ENCODE measurements at places on chromosomes 4 and X.

- DNase-seq, result no peak
These were observed 47.2 kb upstream of the TFDP3 start for GRCh38 chrX:133265331-133265730.

DNA sequence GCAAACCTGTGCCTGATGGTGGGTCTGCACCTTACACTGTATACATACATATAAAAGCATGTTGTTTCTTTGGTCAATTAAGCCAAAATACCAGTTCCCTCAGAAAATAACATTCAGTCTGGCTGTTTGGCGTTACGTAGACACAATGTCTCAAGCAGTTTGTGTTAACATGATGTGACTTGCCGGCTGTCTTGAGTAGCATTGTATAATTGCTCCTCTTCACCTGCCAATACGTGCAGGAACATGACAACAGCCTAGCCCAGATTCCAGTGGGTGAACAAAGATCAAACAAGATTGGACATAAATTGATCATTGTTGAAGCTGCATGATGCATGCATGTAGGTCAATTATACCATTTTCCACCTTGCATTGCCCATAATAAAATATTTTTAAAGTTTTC, 102.3 kb downstream of the F11 start:
- no peak for DNase-seq

DNA sequence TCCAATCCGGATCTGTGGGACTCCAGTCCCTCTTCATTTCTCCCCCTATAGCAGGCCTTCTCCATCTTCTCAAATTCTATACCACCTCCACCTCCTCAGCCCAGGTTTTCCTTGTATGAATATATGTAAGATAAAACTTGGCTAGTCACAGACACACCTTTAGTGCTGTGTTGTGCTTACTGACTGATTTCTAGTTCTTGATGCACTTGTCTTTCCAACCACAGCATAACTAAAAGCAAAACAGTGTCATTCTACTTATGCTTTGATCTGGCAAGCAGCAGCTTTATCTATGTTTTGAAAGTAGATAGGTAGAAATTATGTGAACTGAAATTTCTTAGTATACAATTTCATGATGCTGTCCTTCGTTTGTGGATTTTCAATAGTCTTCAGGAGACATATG, 47.5 kb downstream of the CCNI start:
- no peak for DNase-seq

DNA sequence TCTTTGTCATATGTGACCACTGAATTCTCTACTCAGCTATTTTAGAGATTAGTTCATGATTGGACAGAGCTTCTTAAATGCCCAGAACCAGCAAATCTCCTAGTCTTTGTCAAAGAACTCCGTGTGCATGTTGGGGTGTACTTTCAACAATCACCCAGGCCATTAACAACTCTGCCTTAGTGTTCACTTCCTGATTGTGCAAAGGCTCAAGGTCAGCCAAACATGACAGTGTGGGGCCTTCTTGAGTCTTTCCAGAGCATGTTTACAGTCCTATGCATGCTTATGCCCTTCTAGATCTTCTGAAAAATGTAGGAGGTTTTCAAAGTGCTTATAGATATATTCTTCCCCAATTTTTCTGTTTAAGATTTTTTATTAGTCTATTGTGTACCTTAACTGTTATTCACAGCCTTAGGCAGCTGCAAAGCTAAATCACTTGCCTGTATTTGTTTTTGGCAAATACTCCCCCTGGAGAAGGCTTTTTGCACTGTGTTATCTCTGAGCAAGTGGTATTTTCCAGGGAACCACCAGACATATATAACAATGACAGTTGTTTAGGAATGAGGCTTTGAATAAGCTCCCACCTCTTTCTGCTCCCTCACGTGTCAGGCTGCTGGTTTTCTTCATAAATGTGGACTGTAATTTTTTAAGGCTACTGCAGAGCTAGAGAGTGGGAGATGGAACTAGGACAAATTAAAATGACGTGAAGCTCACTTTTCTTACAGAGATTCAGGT, 24.0 kb upstream of the DRP2 start:
- DNase-seq, result no peak

- no peak for DNase-seq
These were observed 70.8 kb upstream of the BOD1L1 start for GRCh38 chr4:13698296-13698695.

GRCh38 chrX:38112566-38112965, 106.2 kb downstream of the SYTL5 start:
- DNase-seq, result no peak

- no peak for DNase-seq
These were observed 389.4 kb downstream of the PABPC4L start for GRCh38 chr4:133812236-133812635.

GRCh38 chr4:89438102-89438831, 130.7 kb upstream of the GPRIN3 start:
- DNase-seq, result peak; percentile 3

DNA sequence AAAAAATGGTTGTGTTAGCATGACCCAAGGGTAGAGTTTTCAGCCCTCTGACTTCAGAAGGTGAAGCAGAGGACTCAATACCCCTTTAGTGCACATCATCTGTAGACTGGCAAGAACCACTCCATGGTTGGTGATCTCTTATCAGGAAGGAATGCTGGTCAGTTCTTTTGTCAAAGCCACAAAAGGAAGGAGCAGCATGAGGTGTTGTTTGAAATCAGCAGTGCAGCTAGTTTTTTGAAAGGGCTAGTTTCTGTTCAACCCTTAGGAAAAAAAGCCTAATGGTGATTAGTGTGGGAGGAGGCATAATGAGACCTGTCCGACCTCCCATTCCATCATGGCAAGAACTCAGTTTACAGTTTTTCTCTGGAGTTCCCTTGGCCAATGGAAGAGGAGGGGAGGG, 362.0 kb upstream of the CT83 start:
- DNase-seq, result no peak

GRCh38 chr4:144740316-144740715, 94.4 kb downstream of the HHIP start:
- no peak for DNase-seq

GRCh38 chrX:3697701-3698279, 15.7 kb downstream of the PRKX start:
- no peak for DNase-seq

DNA sequence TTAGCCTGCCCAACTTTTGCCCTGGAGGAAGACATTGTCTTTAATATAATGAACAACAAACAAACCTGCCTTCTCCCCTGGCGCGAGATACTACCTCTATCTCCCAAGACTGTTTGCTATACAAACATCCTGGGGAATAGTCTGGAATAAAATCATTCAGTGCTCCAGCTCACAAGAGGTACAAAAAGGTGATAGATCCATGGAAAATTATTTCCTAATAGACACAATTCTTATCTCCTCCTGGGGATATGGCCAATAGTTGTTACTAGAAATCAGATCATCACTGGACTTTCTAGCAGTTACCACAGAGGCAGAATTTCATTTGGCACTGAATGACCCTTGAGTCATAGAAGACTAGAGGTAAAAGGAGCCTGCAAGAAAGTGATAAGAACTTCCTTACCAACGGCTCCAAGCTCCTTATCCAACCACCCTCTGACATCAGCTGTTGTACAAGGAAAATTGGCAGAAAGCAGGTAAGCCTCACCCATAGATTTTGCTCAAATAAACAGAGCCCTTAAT, 38.1 kb downstream of the MID1 start:
- DNase-seq, result no peak

GRCh38 chrX:146264763-146265375, 447.2 kb downstream of the SLITRK2 start:
- no peak for DNase-seq

GRCh38 chr4:147310312-147310711, 170.6 kb upstream of the EDNRA start:
- no peak for DNase-seq

DNA sequence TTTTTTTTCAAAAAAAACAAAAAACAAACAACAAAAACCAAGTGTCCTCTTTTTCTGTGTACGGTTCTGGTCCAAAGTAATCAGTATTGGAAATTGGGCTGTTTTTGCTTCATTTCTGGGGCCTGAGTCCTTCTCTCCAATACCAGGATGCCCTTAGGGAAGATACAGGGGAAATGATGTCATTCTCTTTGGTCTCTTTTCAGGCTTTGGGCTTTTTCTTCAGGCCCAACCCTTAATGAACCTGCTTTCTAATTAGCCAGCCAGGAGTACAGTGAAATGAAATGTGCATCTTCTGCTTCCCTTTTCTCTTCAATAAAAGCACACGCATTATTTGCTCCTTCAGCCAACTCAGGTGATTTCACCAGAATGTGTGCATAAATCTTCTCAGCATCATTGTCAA, 52.6 kb upstream of the RBPJ start:
- no peak for DNase-seq

GRCh38 chr4:102817021-102817605, 10.2 kb downstream of the UBE2D3 start:
- no peak for DNase-seq

GRCh38 chr4:126838941-126839679, 793.6 kb upstream of the INTU start:
- DNase-seq, result no peak

- no peak for DNase-seq
These were observed 43.7 kb downstream of the FRMPD3 start for GRCh38 chrX:107493141-107493540.

- DNase-seq, result no peak
These were observed 3.5 kb upstream of the RNF212 start for GRCh38 chr4:1116838-1117237.

GRCh38 chr4:165312506-165312905, 15.0 kb upstream of the MSMO1 start:
- no peak for DNase-seq

DNA sequence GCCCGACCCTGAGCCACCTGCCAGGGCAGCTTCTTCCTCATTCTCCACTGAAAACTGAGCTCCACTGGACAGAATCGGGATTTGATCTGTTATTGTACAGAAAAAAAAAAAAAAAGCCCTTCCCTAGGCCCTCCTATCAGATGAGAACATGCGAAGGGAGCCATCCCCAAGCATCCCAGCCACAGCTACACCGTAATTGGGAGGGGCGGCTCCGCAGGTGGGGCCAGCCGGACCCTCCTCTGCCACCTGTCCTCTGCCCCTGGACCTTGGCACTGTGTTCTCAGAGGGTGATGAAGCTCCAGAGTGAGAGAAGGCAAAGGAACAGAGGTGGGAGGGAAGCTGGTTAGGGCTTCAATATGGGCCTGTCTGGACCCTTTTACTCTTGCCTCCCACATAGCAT, 240.0 kb upstream of the PSAPL1 start:
- no peak for DNase-seq

GRCh38 chr4:36152735-36153134, 91.6 kb downstream of the ARAP2 start:
- DNase-seq, result no peak

- DNase-seq, result no peak
These were observed 137.4 kb downstream of the JADE1 start for GRCh38 chr4:128946916-128947315.

- no peak for DNase-seq
These were observed 472.9 kb upstream of the GALNTL6 start for GRCh38 chr4:171340258-171340657.

DNA sequence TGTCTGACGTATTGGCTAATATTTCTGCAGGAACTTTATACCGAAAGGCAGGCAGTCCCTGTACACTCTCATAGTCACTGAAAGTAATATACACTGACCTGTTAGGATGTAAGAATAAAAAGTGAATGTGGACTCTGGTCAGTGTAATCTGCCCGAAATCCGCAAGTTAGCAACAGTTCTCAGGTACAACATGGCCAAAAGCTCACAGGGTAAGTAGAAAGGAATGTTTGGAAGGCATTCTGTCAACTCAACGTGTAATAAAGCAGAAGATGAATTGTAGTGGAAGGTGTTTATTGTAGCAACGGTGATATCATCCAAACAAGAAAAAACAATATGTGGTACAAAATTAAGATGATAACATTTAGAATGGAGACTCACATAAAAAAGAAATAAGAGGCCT, 26.0 kb upstream of the NUP54 start:
- no peak for DNase-seq

DNA sequence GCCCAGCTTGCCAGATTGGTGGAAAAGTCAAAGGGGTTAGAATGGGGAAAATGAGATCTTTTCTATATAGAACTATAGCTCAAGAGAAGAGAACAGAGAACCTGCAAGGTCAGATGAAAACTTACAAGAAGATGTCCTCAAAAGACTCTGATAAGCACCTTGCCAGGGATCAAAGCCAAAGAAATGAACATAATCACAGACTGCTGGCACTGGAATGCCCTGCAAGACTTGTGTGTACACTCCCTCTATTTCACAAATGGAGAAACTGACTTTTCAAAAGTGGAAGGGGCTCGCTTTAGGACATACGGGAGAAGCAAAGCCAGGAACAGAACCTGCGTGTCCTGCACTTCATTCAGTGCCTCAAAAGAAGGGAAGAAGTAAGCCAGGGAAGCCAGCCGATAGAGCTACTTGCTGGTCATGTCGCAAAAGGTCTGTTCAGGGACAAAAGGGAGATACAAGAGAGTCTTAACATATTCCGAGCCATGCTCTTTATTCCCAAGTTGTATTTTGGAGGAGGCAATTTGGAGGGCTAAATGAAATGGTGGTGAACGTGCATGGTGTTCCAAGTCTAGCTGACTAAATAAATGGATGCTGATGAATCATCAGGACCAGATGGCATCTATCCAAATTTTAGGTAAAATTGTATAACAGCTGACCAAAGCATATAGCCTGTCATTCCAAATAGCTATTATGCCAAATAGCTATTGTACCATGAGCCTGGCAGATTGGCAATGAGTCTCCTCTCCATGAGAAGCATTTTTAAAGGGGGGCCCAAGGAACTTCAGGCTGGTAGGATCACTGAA, 175.6 kb upstream of the GPC4 start:
- no peak for DNase-seq

GRCh38 chr4:169050881-169051760, 41.1 kb upstream of the CBR4 start:
- DNase-seq, result no peak

DNA sequence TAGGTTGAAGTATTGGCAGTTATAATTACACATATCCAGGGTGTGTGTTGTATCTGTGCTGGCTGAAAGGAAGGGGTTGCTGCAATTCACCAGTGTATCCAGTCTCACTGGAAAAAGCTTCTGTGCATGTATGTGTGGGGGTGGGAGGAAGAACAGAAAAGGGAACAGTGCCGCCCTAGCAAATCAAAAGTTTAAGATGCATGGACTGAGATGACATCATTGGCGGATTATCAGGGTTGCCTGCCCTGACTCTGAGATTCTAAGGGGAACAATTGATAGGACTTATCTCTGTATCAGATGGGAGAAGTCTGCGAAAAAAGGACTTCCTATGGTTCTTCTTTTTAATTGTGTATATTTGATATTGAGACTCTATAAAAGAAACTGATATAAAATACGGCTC, 3.5 kb downstream of the SLC25A43 start:
- peak; percentile 63 for DNase-seq

DNA sequence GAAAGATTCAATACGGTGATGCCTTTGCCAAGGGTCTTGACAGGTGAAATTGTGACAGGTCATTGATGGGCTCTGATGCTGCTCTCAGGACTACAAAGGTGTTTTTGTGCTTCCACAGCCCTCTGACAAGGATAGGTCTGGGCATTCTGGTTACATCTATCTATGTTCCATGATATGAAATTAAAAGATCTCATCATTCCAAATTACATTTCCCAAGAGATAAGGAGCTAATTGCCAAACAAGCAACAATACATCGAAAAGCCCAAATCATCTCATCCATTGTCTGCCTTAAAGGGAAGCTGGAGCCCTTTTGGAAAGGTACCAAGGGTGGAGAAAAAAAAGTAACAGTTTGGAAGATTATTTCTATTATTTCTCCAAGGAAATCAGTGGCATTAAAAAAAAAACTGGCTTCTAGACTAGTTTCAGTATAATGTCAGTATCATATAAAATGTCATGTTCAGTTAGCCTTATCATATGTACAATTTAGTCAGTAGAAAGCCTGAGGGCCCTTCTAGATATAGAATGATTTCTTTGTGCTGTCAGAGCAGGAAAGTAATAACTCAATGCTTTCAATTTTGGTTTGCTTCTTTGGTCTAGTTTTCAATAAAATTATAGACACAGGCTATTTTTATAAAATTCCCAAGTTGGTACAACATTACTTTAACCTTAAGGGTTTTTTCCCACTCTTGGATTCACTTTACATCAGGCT, 224.5 kb upstream of the GPRIN3 start:
- no peak for DNase-seq

All from HL-60 (cell line).